ENCODE measurements at places on chromosomes 16 and 17. TPM values are rescaled to one million over a fixed set of nuclear protein-coding genes. Genes with fewer than 3 reads are reported as not detected.

CLDN9 gene
- 0.34 TPM for polyA plus RNA-seq

- no peak for DNase-seq
Measured at GRCh38 chr17:81170727-81171494, 4.9 kb upstream of the AATK start.

GRCh38 chr17:43983515-43984411, 20.7 kb upstream of the NAGS start:
- DNase-seq: peak; percentile 9

GRCh38 chr17:38715216-38715943, 10.3 kb downstream of the MLLT6 start:
- DNase-seq: no peak

Data from adrenal gland (tissue), 19 donors.